ENCODE measurements at places on chromosomes 5 and 9. TPM values are rescaled to one million over a fixed set of nuclear protein-coding genes. Genes with fewer than 3 reads are reported as not detected.

- H3K27me3 ChIP-seq = no peaks in the 10 kb centered on the region
- no peaks in the 10 kb centered on the region for H3K36me3 ChIP-seq
- H3K4me3 ChIP-seq = no peak overlapping the region
These were observed 21.0 kb upstream of the TDRD7 start for GRCh38 chr9:97390791-97391406.

DNA sequence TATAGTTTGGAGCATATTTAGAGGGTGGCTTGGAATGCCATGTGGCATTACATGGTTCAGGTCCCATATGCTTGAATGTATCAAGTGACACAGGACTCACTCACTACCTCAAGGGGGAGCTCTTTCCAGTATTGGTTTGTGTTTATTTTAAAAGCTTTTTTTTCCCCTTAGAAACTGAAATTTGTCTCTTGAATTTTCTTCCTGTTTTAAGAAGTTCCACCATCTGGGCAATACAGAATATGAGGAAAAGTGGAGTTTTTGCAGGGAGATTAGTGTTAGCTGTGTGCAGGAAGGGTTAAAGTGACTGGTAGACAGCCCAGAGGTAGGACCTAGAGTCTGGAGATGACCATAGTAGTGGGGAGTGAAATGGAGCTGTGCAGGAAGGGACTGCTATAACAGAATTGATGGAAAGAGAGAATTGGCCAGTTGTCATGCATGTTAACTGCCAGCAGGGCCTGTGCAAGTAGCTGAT, 36.6 kb downstream of the CTNNA1 start:
- H3K27me3 ChIP-seq = no peaks in the 10 kb centered on the region
- DNase-seq = peak; percentile 57
- no peak overlapping the region for H3K4me3 ChIP-seq
- H3K4me1 ChIP-seq = no peaks in the 10 kb centered on the region
- H3K36me3 ChIP-seq = no peaks in the 10 kb centered on the region

GRCh38 chr9:128920381-128921058, at the start of gene PHYHD1:
Gene PHYHD1 (plus strand): TSS chr9:128920982. CDS start chr9:128922324, 1,342 bp downstream.
- DNase-seq = no peak
- peaks cover 2% of the 10 kb centered on the region for H3K4me1 ChIP-seq
- H3K36me3 ChIP-seq = peaks cover 25% of the 10 kb centered on the region
- no peak within 1 kb of the TSS for H3K27ac ChIP-seq
- no peaks in the 10 kb centered on the region for H3K27me3 ChIP-seq

DNA sequence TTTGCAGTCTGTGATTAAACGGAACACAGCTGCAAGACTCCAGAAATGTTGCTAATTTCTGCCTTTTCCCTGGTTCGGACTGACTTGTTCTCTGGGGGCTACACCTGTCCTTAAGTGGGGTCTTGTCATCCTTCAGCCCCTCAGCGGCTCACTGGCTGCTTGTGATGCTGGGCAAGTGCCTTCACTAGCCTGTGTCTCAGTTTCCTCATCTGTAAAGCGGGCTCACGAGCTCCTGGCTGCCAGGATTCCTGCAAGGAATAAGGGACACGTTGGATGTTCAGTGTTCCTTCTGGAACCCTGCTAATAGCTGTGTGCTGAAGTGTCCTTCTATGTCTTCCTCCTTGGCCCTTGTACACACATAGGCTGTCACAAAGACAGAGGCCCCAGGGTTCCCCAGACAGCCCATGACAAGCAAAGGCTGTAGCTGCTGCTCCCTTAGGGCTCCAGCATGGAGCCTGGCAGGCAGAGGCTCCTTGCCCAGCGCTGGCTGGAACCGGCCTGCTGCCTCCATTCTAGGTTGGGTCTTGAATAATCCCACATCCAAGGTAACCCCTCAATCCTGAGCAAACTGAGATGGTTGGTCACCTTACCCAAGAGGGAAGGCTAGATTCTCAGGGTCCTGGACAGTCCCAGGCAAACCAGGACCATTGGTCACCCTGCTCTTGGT, 116.1 kb downstream of the GAPVD1 start:
- no peaks in the 10 kb centered on the region for H3K36me3 ChIP-seq
- no peak overlapping the region for H3K4me3 ChIP-seq
- DNase-seq = no peak
- H3K27me3 ChIP-seq = no peaks in the 10 kb centered on the region
- peaks cover 8% of the 10 kb centered on the region for H3K4me1 ChIP-seq
- H3K27ac ChIP-seq = no peak overlapping the region

DNA sequence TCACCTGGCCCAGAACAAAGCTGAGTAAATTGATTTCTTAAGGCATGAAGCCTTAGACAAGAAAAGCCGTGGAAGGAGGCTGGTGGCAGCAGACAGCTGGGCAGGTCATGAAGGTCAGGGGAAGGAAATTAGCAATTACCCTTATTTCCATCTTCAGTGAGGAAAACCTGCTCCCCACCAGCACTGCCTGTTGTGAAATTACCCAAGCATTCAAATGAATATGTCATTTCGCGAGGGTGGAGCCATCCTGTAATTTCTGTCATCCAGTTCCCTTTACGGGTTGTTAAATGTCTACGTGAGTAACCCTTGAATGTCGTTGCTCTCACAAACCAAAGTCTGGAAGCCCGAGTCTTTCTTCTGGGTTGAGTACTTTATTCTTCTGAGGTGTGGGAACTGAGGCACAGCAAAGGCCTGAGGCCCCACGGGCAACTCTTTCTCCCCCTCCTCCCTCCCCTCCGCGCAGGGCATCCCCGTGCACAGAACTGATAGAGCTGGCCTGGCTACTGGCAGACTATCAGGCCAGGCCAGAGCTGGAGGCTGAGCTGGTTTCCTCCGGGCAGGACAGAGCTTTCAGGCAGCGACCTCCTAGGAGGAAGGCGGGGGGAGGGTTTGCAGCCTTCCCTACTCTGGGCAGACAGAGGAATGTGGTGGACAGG, 22.0 kb upstream of the AK3 start:
- H3K4me1 ChIP-seq = peaks cover 8% of the 10 kb centered on the region
- H3K27ac ChIP-seq = no peak overlapping the region
- DNase-seq = no peak
- H3K4me3 ChIP-seq = peak overlapping the region; percentile 37

NR5A1 gene
- total RNA-seq = not detected
